GM13977 (cell line): ENCODE measurements at places on chromosomes 3 and 15.

DNA sequence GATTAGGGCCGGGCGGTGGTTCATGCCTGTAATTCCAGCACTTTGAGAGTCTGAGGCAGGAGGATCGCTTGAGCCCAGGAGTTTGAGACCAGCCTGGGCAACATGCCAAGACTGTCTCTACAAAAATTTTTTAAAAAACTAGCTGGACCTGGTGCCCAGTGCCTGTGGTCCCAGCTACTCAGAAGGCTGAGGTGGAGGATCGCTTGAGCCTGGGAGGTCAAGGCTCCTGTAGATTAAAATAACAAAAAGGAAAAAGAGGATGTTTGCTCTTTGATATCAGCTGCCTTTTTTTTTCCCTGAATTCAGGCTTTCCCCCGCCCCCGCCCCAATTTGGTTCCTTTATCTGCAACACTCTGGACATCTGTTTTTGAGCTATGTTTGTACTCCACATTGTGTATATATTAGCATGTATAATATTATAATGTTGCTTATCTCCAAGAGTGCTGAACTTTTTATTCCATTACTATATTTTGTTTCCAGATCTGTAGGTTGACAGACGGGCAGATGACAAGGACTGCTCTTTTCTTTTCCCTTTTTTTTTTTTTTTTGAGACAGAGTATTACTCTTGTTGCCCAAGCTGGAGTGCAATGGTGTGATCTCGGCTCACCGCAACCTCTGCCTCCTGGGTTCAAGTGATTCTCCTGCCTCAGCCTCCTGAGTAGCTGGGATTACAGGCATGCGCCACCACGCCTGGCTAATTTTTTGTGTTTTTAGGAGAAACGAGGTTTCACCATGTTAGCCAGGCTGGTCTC is 4.6 kb downstream of the SNAP23 start:
- no peak for DNase-seq

DNA sequence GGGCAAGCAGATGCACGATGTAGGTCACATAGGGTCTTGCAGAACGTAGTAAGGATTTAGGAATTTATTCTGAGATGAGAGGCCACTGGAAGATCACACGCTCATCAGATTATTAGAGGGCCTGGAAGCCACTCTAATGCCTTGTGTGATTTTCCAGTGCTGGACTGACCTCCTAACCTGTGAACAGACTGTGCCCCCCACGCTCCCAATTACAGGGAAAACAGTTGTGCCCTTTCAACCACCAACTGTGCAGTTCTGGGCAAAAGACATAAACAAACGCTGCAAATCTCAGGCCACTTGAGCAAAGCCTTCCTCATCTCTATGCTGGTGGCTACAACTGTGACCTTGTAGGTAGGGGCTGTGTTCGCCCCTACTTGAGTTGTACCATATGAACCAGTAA is 48.2 kb upstream of the BOC start:
- no peak for DNase-seq

DNA sequence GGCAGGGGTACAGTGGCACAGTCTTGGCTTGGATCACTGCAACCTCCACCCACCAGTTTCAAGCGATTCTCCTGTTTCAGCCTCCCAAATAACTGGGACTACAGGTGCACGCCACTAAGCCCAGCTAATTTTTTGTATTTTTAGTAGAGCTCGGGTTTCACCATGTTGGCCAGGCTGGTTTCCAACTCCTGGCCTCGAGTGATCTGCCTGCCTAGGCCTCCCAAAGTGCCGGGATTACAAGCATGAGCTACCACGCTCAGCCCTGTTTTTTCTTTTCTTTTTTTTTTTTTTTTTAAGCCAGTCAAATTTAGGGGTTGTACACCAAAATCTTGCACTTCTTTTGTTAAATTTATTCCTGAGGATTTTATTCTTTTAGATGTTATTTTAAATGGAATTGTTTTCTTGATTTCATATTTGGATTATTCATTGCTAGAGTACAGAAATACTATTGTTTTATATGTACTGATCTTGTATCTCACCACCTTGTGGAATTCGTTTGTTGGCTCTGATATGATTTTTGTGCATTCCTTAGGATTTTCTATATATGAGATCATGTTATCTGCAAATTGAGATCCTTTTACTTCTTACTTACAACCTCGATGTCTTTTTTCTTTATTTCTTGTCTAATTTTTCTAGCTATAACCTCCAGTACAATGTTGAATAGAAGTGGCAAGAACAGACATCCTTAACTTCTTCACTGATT is 65.6 kb downstream of the ZNF609 start:
- no peak for DNase-seq

- no peak for DNase-seq
These were observed 70.1 kb downstream of the TRAK1 start for GRCh38 chr3:42161050-42161935.

GRCh38 chr3:112605285-112605684 is 35.7 kb downstream of the CCDC80 start:
- no peak for DNase-seq

DNA sequence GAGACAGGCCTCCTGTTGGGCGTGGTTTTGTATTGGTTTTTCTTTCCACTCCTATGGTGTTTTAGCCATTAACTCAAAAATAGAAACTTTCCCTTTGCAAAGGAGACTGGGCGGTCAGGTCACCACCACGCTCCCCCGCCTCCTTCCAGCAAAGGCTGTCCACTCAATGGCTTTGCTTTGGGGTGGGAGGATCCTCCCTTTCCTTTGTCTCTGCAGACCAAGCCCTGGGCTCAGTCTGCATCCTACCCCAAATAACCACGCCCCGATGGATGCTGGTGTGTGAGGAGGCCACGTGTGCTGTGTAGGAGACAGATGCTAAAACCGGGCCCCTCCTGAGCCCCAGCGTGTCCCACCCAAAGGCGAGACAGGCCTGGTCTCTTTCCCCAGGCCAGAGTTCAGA is 68.5 kb downstream of the GRIP2 start:
- DNase-seq: no peak

DNA sequence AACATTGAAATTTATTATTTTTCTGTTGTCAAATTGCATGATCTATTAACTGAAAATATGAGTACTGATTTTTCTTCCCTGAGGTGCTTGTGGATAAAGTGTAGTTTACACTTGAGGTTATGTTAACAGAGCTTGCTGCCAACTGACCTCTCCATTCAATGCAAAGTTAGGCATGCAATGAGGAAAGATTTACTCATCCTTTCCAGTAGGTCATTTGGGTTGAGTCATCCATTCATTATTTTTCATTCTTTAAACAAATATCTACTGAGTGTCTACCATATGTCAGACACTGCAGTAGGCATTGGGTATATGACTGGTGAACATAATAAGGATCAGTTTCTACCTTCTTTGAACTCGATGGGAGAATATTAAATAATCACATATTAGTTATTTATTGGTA is 604.1 kb downstream of the EDEM1 start:
- no peak for DNase-seq

DNA sequence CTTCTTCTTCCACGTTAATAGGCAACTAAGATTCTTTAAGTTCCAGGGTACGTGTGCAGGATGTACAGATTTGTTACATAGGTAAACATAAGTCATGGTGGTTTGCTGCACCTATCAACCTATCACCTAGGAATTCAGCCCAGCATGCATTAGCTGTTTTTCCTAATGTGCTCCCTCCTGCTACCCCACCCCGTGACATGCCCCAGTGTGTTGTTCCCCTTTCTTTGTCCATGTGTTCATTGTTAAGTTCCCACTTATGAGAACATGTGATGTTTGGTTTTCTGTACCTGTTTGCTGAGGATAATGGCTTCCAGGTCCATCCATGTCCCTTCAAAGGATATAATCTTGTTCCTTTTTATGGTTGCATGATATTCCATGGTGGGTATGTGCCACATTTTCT is 21.1 kb downstream of the GTF2A2 start:
- DNase-seq: no peak

DNA sequence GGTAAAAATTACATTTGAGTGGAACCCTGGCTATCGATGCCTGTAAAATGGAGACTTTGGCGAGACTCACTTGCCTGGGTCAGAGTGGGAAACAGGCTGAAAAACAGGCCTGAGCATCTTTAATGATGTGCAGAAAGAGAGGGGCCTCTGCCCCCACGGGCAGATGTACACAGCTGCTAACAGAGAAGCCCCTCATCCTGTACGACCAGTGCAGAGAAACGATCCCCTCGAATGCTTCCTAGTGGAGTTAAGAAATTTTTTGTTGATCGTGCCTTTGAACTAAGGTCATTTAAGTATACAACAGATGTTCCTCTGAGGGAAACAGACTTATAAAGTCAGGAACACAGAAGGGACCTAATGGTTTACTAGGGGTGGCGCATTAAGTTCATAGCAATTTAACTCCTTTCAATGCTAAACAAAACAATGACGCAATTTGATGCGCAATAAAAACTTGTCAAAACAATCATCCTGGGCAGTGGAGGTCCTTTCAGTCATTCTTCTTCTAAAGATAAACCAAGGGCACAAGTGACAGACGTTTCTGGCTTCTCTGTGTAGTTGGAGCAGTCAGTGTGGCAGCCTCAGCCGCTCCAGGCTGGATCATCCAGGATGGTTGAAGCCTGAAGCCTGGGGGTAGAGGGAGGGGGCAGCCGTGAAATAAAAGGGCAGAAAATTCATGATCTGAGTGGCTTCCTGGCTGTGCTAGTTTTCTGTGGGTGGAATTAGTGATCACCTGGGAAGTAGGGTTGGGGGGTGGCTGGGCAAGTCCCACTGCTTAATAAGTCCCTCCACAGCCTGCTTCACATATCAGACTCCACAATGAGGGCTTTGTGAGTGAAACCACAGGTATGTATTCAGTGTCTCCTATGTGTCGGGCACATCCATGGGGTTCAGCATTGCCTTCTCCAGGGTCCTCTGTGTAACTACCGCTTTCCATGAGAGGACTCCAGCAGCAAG is 50.8 kb upstream of the MRPS22 start:
- DNase-seq: no peak
